AG04449 (cell line): ENCODE measurements at places on chromosomes 5 and 9.

- no peak for DNase-seq
These were observed 12.0 kb downstream of the PTGES start for GRCh38 chr9:129740666-129741464.

DNA sequence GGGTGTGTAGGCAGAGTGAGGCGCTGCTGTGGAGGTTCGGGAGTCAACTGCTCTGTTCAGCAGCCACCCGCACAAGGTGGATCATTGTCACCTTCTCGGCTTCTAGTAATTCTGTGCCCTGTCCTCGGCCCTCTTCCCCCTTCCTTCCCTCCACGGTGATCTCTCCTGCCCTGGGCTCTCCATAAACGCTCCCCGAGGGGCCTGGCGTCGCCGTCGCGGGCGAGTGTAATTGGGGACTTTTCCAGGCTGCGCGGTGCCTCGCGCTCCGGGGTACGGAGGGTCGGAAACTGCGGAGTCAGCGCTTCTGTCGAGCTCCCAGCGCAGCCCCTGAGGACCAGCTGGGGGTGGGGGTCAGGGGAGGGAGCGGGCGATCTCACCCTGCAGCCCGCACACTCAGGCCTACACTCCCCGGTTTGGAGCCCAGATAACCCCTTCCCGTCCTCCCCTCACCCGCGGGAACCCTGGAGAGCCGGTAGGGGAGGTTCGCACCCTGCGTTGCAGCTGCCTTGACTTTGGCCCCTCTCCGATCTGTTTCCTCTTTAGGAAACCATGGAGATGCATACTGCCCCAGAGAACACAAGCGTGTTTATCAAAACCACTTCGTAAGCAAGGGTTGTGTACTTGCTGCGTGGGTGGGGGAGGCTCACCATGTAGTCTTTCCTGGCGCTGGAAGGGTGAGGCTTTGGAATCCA lies 188.3 kb upstream of the ZNF618 start:
- no peak for DNase-seq

DNA sequence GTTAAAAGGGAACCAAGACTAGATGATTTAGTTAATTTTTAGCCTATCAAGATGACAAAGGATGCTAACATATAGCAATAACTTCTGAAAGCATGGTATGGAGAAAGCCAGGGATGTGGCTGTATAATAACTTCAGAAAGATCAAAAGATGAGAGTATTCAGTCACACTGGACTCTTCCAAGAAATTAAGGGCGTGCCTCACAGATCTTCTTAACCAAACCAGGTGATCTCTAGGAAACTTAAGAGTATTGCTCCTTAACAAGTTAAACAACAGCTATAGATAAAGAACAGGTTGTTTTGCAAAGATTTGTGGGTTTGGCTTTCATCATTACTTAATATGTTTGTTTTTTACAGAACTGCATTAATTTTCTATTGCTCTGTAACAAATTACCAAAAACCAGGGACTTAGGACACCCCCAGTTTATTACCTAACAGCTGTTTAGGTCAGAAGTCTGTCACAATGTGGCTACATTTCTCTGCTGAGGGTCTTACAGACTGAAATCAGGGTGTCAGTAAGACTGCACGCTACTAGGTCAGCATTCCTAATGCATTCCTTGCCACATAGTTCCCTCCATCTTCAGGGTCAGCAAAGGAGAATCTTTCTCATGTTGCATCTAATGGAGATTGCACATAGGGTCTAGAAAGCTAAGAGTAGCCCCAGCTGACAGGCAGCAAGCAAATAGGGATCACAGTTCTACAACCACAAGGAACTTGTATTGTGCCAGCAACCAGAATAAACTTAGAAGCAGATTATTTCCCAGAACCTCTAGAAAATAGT lies 113.8 kb downstream of the WDR70 start:
- no peak for DNase-seq

DNA sequence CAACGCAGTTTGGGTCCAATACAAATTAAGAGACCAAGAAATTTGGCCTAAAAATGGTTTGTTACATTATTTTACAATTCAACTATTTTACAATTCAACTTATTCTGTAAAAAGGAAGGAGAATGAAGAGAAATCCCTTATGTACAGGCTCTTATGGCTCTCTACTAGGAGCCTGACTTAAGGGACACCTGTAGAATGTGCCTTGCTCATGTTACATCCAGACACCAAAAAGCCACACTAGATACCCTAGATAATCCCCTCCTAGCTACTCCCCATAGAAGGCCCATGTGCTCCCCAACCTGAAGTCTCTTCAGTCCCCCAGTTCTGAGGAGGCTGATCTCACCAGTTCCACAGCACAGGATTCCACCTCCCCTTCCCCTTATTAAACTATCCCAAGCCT lies 14.1 kb upstream of the NNT start:
- DNase-seq: no peak

GRCh38 chr5:163706053-163706771 lies 200.8 kb downstream of the MAT2B start:
- peak; percentile 4 for DNase-seq

DNA sequence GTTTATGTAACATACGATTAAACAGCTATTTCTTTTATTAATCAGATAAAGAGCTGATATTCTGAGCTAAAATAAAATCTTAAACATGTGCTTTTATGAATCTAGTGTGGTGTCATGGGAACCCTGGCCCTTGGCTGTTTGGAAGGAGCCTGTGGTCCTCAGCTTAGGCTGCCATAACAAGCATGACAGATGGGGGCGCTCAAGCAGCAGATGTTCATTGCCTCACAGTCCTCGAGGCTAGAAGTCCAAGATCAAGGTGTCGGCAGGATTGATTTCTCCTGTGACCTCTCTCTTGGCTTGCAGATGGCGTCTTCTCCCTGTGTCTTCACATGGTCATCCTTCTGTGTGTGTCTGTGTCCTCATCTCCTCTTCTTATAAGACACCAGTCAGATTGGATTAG lies 448.2 kb downstream of the GADD45G start:
- no peak for DNase-seq
